Stimulated activated CD4-positive, alpha-beta T cell treated with anti-CD3 and anti-CD28 coated beads, Interleukin-15, amount 100 ng/mL, for 1 hour (primary cell): ENCODE measurements at places on chromosomes 5 and 9.

- no peak for DNase-seq
Measured at GRCh38 chr9:69809304-69809863, 11.2 kb upstream of the CFAP95 start.

- no peak for DNase-seq
Measured at GRCh38 chr5:77102549-77102948, 15.5 kb upstream of the ZBED3 start.

DNA sequence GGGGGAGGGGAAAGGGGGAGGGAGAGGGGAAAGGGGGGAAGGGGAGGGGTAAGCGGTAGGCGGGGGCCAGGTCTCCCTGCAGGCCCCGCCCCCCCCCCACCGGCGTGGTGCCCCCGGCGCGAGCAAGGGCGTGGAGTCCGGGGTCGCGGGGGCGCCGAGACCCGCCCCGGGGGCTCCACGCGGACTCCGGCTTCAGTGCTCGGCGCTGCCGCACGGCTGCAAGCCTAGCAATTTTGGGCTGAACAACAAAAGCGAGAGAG lies 10.8 kb downstream of the C9orf50 start:
- DNase-seq = no peak

DNA sequence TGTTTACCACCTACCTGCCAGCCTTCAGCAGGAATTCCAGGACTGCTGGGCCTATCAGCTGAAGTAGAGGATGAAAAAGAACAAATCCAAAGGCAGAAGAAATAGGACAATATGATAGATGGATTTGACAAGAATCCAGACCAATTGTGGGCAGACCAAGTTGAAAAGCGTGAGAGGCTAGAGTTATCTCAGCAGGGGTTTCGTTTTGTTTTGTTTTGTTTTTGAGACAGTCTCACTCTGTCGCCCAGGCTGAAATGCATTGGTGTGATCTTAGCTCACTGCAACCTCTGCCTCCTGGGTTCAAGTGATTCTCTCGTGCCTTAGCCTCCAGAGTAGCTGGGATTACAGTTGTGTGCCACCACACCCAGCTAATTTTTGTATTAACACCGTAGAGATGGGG lies 113.2 kb downstream of the PALM2AKAP2 start:
- no peak for DNase-seq

GRCh38 chr5:150623152-150623877 lies 17.1 kb upstream of the SYNPO start:
- DNase-seq = no peak

DNA sequence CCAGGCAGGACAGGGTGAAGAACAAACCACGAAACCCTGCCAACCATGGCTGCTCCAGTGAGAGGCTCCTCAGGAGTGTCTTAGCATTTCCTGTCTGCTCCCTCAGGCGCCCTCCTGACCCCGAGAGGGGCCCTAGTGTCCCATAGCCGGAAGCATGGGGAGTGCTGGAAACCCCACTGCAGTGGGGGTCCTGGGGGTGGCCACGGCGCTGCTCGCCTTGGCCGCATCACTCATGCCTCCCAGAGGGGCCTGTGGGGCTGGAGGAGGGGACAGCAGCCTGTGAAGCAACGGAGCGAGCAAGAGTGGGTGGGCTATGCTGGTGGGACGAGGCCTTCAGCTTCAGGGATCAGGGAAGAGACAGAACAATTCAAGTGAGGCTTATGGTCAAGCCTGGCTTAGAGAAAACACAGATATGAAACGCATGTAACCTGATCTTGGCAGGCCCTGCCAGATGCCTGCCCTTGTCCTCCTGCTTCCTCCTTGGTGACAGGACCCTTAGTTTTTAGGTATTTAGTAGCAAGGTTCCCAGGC lies 219.1 kb downstream of the FANCC start:
- DNase-seq = no peak

DNA sequence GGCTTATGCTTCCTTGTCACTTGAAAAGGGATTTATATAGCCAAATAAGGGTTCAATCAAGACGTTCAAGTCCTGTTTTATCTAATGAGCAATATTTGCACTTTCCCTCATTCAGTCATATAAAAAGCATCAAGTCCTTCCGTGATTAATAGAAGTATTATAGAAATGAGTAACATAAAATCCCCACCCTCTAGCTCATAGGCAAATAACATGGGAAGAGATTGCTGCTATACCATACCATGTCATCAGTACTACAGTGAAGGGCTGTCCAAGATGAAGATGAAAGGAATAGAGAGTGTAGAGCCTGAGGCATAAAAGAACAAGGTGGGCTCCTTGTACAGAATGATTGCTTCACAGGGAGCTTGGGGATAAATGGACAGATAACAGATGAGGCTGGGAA lies 20.4 kb upstream of the PAPPA start:
- DNase-seq = no peak

GRCh38 chr5:10480237-10480985 lies 38.7 kb downstream of the ROPN1L start:
- no peak for DNase-seq

DNA sequence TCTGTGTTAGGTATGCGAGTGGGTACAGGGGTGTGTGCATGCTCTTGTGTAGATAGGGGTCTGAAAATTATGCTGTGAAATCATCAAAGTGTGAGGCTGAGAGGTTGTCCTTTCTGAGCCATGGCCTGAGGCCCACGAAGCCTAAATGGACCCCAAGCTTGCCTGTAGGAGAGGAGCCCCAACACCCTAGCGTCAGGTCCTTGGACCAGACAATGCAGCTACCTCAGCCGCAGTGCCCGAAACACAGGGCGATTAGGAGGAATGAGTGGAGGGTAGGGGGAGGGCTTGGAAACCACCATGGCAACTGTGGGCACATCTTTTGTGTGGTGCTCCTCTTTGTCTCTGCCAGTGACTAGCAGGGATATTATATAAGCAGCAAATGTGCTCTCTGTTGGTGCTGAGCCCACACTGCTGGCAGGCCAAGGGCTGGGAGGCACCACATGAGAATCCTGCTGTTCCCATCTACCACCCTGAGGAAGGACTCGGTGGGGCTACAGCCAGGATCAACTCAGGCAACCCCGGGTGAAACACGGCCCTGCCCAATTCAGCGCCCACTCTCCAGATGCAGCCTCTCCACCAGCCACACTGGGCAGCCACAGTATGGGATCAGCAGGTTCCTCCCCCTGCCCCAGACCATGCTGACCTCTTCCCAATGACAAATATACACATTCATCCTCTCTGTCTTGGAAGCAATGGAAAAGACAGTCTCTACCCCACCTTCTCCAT lies 84.6 kb upstream of the FSTL4 start:
- DNase-seq = no peak

GRCh38 chr5:154461531-154461930 lies 15.7 kb downstream of the SAP30L start:
- DNase-seq = no peak

- no peak for DNase-seq
Measured at GRCh38 chr9:114155995-114156656, 789 bp downstream of the COL27A1 start.

DNA sequence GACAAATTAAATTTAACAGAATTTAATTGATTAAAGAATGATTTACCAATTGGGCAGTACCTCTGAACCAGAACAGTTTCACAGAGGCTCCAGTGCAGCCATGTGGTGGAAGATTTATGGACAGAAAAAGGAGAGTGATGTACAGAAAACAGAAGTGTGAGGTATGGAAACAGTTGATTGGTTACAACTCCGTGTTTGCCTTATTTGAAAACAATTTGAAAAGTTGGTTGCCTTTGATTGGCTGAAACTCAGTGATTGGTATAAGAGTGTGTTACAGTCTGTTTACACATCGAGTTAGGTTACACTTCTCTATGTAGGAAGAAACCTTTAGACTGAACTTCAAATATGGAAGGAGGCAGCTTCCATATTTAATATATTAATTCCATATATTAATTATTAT lies 30.1 kb downstream of the KIAA1958 start:
- no peak for DNase-seq

- DNase-seq = no peak
Measured at GRCh38 chr5:144857454-144857853, 686.8 kb downstream of the KCTD16 start.

DNA sequence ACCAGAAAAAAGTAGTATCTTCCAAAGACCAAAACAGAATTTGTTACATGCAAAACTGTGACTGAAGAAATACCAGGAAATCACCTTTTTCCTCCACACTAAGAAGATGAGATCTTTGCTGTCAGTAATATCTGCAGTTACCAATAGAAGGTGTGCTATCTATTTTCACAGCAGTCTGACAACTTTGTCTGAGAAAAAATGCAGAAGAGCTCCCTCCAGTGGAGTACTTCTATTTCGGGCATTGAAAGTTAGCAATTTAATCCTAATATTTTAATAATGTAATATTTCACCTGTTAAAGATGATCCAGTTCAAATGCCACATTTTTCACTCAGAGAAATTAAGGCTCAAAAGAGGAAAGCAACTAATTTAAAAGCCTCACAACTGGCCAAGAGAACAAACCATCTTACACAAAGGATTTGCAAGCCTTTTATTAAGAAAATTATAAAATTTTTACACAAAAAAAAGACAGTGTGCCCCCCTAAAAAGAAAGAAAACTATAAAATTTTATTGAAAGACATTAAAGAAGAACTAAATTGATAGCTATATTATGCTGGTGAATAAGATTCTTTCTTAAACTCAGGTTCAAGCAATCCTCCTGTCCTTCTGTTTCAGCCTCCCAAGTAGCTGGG lies 50.6 kb downstream of the DEPDC1B start:
- DNase-seq = no peak

GRCh38 chr5:178198706-178199105 lies 5.6 kb upstream of the HNRNPAB start:
- no peak for DNase-seq

DNA sequence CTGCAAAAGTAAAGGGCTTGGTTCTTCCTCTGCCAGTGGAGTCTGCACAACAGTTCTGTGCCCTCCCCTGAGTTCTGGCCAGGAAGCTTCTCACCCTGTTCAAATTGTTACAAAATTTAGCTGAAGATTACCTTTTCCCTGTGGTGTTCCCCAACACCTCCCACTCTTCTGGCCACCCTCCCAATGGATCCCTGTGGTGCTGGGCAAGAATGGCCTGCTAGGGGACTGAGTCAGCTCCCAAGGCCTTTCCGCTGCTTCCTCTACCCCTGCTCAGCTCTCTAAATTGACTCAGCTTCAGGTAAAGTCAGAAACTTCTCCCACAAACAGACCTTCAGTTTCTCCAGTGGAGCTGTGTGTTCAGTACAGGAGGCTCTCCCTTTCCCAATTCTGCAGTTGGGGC lies 186.0 kb downstream of the NR2F1-AS1 start:
- DNase-seq = no peak

- DNase-seq = no peak
Measured at GRCh38 chr9:8027351-8027750, 227.8 kb upstream of the DMAC1 start.

GRCh38 chr5:126464016-126464415 lies 40.8 kb downstream of the GRAMD2B start:
- no peak for DNase-seq

- no peak for DNase-seq
Measured at GRCh38 chr9:26673261-26673660, 219.3 kb downstream of the CAAP1 start.

GRCh38 chr5:98679963-98680362 lies 93.5 kb upstream of the RGMB start:
- no peak for DNase-seq
